ENCODE measurements at places on chromosomes 12 and 14.

DNA sequence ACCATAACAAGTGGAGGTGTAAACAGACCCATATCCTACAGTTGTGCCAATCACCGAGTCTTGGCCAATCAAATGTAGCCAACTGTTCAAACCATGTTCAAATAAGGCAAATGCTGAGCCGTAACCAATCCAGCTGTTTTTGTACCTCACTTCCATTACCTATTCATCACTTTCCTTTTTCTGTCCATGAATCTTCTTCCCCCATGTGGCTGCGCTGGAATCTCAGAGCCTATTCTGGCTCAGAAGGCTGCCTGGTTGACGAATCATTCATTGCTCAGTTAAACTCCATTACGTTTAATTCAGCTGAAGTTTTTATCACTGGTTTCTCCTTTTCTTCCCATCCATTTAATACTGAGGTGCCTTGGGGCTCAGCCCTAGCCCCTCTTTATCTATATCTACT, 71.1 kb downstream of the TBC1D30 start:
- no peak for DNase-seq

- DNase-seq = no peak
Observed at GRCh38 chr14:68539241-68539737, 253.6 kb downstream of the ZFP36L1 start.

DNA sequence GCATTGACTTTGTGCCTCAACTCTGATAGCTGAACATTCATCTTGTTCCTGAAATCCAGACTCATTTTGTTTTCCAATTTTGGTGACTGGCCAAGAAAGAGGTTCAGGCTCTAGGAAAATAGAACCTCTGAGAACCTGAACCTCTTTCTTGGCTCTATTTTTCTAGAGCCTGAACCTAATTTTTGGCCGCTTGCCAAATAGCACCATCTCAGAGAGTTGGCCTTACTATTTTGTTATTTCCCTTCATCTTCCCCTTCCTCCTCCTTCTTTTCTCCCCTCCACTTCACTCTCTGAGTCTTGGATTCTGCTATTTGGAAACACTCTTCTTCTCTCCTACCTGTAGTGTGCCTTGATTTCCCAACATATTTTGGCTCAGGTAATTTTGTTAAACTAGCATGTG, 114.4 kb upstream of the CNTN1 start:
- no peak for DNase-seq

DNA sequence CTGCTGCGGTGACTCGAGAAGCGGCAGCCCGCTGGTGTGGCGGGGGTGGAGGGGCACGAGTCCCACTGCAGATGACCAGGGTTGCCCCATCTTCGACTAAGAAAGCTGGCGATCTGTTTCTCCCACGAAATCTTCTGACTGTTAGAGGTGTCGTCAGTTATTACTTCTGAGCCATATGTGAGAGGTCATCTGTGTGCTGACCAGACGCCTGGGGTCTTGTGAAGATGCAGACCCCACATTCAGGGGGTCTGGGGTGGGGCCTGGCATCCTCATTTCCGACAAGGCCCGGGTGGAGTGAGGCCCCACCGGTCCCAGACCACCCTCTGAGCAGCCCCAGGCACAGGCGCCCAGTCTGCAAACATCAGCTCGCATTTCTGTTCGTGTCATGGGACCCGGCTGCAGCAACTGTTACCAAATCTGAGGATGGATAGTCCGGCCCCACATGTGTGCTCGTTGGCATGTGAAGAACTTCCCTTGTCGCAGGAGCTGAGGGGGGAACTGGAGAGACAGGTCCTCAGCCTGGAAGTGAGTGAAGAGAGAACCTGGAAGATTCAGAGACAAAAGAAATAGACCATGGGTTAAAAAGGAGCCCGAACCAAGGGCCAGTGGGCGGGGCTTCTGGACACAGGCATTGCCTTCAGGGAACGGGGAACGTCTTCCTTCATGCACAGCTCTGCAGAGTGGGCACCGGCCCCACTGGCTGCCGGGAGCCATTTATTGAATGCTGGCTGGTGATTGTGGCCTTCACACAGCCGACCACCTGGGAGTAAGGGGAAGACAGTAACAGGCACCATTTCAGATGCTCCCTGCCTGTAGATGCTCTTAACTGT, 135.2 kb downstream of the ADGRD1 start:
- no peak for DNase-seq

GRCh38 chr12:57889500-57889989, 43.0 kb upstream of the CTDSP2 start:
- no peak for DNase-seq

- no peak for DNase-seq
Observed at GRCh38 chr12:52267266-52267665, 7.2 kb upstream of the KRT86 start.

DNA sequence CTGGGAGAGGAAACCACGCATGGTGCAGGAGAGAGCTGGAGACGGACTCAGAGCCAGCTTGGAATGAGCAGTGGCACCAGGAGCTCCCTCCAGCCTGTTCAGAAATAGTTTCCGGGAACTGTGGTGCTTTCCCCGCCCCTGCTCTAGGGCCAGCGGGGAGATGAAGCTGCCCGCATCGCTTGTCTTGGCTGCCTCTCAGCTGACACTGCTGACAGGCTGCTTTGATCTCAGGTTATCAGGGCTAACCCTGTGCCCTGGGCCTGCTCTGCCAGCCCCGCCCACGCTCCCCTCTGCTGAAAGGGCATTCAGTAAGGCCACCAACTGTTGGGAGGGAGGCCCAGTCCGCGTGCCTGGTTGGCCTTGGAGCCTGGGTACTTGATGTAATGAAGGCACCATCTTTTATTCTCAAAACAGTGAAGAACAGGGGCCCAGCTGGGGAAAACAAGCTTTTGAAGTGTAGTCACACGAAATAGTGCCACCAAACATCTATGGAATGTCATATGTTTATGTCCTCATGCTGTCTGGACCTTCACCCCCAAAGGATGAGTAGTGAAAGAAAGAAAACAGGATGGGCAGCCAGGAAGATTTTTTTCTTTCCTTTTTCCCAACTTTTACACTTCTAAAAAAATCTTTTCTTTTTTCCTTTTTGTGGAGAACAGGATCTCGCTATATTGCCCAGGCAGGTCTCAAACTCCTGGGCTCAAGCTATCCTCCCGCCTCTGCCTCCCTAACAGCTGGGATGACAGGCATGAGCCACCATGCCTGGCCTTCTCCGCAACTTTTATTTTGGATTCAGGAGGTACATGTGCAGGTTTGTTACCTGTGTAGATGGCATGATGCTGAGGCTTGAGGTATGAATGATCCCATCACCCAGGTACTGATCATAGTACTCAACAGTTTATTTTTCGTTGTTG, 115.9 kb upstream of the TBX3 start:
- DNase-seq = no peak

DNA sequence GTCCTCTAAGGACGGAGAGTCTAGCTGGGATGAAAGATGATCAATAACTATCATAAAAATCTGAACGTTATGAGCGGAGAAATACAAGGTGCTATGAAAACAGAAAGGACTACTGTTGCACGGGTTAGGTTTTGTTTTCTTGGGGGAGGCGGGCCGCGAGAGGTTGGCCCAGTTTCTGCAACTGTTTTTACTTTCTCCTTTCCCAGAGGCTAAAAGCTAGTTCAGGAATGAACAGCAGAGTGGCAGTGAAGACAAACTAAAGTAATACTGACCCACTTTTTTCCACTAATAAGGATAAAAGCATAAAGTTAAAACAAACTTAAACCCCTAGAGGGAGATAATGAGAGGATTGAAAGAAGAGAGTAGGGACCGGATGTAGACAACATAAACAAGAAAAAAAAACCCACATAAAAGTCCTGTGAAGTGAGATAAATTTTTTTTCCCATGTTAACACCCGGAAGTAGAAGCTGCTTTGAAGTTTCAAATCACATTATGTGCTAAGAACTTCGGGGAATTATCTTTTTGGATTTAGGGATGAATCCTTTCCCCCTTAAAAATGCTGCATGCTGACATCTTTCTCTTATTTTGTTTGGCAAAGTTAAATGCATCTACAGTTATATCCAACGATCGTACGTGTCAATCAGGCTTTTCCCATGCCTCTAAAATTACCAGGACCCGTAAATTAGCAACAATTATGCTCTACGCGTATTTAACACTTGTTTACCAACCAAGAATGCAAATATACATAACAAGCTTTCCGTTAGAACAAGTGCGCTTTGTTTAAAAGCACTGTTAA, 1.0 kb upstream of the CDK17 start:
- DNase-seq = no peak

GRCh38 chr14:100750762-100751699, 24.3 kb downstream of the DLK1 start:
- DNase-seq = no peak

Data from NCI-H524 (cell line).